ENCODE measurements at places on chromosomes 6 and 20.

DNA sequence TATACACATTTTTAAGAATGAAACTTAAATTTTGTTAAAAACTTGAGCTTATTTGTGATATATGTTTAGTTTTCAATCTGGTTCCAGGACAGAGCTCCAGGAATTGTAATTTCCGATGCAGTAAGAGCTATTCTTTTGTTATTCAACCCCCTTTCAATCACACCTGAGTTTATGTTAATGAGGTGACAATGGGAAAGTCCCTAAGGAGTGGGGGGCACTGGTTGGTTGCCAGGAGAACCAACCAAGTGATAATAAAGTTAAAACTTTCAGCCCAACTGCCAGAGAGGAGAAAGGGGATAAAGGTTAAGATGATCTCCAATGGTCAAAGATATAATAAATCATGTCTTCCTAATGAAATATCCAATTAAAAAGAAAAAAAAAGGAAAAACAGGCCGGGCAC is 19.8 kb downstream of the MDN1 start:
- DNase-seq: no peak

GRCh38 chr6:50007819-50008218 is 14.0 kb downstream of the DEFB110 start:
- no peak for DNase-seq

GRCh38 chr20:478949-479429 is 16.7 kb upstream of the TBC1D20 start:
- DNase-seq: no peak

- no peak for DNase-seq
Measured at GRCh38 chr20:46108435-46108841, 9.7 kb upstream of the CD40 start.

DNA sequence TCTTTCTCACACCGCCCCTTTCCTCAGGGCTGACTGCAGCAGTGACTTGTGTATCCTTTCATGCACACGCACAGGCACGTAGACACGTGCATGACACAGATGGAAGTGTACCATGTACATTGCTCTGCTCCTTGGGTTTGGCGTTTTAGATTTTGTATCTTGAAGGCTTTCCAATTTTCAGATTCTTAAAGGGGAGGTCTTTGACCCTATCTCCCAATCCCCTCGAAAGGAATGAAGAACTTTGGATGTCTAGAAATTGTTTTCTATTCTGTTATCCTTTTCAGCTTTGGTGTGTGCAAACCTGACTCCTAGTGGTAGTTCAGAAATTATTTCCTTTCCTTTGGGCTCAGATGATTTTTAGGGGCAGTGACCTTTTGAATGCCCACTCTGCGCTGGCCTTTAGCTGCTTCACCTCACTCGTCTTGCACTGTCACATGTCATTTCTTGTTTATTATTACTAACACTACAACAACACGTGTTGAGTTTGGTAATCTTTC is 63.0 kb downstream of the HIVEP1 start:
- DNase-seq: no peak

DNA sequence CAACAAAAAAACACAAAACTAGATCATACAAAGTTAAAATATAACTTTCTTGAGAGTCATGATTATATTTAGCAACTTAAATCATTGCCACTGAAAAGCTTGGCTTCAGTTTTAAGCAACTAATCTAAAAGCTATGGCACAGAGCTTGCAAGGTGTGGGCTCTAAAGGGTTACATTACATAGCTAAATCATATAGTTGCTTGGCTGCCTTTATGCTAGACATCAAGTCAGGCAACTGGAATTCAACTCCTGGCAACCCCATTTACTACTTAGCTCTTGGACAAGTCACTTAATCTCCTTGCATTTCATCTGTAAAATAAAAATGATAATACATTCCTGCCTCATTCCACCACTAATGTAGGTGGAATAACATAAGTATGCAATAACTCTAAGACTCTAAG is 40.9 kb upstream of the GCM1 start:
- DNase-seq: no peak

DNA sequence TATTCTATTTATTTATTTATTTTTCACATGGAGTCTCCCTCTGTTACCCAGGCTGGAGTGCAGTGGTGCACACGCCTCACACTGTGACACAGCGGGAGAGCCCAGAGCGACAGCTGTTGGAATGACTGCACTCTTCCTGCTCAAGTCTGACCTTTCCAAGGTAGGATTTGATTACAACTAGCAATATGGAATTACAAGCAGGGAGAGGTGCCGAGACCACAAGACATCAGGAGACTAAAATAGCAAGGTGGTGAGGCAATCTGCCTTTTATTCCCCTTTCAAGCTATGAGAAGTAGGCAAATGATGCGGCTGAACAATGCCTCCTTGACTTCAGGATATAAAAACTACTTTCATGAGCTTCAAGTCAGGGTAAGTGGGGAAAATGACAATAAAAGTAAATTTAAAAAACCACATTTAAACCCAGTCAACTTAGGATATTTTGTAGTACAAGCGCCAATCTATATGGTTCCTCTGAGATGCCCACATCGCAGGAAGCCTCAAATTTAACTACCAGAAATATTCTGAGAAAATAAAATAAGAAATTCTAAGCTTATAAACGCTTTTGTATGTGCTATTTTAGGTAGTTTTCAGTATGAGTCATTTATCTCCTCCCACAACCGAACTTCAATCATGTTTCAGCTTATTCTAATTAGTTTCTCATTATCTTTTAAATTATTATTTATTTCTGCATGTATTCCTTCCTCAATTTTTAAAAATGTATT is 146.9 kb upstream of the SGK1 start:
- no peak for DNase-seq

DNA sequence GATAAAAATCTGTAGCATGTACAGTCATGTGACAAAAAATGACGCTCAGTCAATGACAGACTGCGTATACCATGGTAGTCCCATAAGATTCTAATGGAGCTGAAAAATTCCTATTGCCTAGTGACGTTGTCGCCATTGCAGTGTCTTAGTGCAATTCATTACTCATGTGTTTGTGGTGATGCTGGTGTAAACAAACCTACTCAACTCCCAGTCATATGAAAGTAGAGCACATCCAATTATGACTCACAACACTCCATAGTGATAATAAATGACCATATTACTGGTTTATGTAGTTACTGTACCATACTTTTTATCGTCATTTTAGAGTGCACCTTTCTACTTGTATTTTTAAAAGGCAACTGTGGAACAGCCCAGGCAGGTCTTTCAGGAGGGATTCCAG is 45.0 kb downstream of the TFAP2A start:
- DNase-seq: no peak

DNA sequence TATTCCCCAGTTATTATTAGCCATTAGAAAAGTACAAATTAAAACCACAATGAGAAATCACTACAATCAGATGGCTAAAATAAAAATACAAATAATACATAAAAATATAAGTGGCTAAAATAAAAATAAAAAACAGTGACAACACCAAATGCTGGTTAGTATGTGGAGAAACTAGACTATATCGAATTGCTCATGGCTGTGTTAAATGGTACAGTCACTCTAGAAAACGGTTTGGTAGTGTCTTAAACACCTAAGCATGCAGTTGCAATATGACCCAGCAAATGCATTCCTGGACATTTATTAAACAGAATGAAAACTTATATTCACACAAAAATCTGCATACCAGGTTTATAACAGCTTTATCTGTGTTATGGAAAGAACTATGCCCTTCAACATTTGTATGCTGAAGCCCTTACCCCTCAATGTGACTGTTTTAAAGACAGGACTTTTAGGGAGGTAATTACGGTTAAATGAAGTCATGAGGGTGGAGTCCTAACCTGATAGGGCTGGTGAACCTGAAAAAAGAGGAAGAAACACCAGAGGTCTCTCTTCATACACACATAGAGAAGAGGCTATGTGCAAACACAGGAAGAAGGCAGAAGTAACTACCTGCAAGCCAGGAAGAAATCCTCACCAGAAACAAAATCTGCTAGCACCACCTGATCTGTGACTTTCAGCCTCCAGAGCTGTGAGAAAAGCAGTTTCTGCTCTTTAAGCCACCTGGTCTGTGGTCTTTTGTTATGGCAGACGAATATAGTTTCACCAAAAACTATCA is 84.9 kb downstream of the ASCC3 start:
- DNase-seq: no peak

- no peak for DNase-seq
Measured at GRCh38 chr6:56688521-56688920, 45.8 kb upstream of the DST start.

DNA sequence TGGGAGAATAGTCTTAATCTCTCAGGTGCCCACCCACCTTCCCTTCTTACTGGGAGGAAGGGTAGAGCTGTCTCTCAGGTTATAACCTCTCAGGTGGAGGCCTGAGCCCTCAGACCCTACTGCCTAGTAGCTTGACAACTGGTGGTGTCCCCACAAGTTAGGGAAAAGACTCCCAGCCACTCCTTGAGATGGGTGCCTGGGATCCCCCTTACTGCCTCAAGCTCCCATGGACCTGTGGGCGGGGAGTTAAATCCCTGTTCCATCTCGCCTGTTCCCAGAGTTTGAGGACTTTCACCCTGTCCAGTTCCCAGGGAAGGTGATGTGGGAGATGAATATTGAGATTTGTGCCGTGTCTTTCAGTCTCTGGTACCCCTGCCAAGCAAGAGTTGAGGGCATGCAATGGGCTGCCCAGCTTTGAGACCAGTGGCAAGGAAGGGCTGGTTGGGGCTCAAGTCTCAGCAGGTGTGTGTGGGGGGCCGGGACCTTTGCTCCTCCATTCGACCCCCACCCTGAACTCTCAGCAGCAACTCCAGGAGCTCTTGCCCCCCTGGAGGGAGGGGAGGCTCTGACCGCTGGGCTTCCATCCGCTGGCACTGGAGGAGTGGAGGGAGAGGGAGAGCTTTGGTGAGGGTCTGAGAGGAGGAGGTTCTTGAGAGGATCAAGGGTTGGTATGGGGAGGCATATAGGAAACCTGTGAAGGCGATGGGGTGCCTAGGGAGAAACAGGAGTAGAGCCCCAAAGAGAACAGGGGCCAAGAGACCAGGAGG is 1.1 kb upstream of the PBX2 start:
- DNase-seq: no peak

DNA sequence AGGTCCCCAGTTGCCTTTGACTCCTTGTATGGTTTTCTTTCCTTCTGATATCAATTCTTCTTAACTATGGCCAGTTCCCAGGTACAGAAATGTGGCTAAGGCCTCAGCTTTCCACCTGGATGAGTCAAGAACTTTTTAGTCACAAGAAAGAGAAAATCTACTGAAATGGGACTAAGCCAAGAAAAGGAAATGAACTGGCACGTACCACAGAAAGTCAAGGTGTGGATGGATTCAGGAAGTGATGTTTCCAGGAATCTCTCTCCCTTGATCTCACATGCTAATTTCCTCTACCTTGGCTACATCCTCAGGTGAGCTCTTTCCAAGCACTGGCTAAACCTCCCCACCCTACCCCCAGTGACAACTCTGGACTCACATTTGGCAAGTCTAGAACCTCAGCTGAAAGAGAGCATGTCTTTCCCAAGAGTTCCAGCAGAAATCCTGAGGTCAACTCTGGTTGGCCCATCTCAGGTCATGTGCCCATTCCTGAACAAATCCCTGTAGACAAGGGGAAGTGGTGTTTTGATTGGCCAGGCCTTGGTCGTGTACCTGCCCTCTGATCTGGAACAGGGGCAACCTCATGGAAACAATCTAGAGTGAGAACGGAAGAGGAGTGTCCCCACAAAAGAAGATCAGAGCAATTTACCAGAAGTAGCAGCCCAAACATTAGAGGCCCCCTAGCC is 205.3 kb downstream of the NFATC2 start:
- no peak for DNase-seq

DNA sequence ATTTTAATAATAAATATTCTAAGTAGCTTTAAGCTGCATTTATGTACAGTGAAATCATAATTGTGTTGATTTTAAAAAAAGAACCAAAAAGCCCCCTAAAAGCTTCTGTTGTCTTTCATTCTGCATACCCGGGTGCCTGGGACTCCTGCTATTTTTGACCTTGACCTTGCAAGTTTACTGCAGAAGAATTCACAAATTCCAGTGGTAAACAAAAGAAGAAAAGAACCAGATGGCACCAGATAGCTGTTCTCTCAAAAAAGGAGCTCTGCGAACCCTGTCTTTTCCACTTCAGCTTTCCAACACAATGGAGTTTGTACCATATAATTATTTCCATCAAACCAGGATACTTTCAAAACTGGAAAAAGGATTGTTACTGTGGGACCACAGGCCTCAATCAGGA is 363.3 kb downstream of the SMOC2 start:
- DNase-seq: no peak
